ENCODE measurements at places on chromosomes 3 and 15. TPM values are rescaled to one million over a fixed set of nuclear protein-coding genes. Genes with fewer than 3 reads are reported as not detected.
A peak's percentile ranks its signal among the peaks of the same experiment; 100 is the strongest.

CCDC54 gene
- total RNA-seq = not detected

GRCh38 chr3:80395023-80395422, 627.2 kb upstream of the ROBO1 start:
- no peak overlapping the region for H3K4me3 ChIP-seq
- H3K27ac ChIP-seq = no peak overlapping the region
- H3K27me3 ChIP-seq = no peaks in the 10 kb centered on the region

DNA sequence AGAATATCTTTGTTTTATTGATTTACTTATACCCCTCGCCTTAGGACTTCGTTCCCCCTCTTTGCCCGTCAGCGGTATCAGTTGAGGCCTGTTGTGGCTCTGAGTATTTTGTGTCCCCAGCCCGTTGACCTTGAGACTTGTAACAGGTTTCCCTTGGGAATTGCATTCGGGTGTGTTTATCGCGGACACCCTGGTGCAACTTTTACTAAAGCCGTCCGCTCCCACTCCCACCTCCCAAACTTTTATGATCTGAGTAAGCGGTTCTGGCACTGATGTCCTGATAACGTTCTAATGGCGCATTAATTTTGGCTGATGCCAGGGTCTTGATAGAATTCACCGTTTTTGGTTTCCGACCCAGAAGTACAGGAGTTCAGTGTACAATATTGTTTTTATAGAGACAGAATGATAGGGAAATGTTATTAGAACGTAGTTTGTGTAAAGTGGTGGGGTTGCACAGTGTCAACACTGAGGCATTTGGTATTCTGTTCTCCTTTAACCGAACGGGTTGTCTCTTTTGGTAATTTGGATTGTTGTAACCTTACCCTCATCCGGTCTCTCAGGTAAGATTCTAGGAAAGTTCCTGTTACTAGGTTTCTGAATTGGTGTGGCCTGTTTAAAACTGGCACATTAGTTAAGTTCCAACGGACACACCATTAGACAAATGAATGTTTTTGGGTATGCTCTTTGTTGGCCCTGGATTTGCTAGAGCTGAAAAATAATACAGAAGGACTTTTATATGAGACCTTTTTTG, 47.8 kb downstream of the OIP5 start:
- H3K36me3 ChIP-seq = peaks cover 22% of the 10 kb centered on the region
- DNase-seq = peak; percentile 21
- no peaks in the 10 kb centered on the region for H3K27me3 ChIP-seq

DNA sequence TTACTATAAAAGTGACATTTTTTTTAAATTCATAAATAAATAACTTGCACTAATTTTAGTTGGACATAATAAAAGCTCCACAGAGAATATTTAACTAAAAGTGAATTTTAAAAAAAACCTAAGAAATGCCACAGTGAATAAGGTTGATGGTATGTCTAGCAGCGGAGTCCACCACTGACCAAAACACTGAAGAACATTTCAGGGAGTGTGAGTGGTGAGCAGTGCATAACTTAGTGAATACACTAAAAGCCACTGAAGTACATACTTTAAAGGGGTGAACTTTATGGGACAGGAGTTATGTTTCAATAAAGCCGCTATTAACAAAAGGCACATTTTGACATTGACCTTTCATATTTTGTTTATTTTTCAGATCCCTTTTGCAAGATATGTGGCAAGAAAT, 32.3 kb downstream of the SRP14 start:
- no peak for DNase-seq
- no peak overlapping the region for H3K27ac ChIP-seq
- H3K4me3 ChIP-seq = no peak overlapping the region
- no peaks in the 10 kb centered on the region for H3K27me3 ChIP-seq

DNA sequence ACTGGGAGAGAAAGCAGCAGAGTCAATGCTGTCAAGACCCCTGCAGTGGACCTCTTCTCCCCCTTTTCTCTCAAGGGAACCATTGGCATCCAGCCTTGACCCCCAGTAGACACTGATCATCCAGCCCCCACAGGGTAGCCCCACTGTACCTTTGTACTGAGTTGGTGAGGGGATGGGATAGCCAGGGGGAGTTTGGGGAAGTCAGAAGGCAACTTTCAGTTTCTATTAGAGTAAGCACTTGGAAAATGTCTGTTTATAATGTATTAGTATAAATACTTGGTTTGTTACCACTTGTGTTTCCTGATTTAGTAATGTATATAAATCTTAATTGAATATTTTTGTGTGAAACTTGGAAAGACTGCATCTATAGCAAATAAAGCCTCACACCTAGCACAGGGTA, 25.0 kb downstream of the DAG1 start:
- H3K4me1 ChIP-seq = no peaks in the 10 kb centered on the region
- no peaks in the 10 kb centered on the region for H3K36me3 ChIP-seq
- no peak for DNase-seq
- H3K4me3 ChIP-seq = no peak overlapping the region
- H3K27ac ChIP-seq = no peak overlapping the region
- H3K27me3 ChIP-seq = no peaks in the 10 kb centered on the region

GRCh38 chr15:49242820-49243219, 72.8 kb downstream of the GALK2 start:
- no peak for DNase-seq
- H3K4me3 ChIP-seq = no peak overlapping the region
- H3K27me3 ChIP-seq = no peaks in the 10 kb centered on the region
- H3K36me3 ChIP-seq = no peaks in the 10 kb centered on the region
- no peak overlapping the region for H3K27ac ChIP-seq
- peaks cover 2% of the 10 kb centered on the region for H3K4me1 ChIP-seq

- H3K4me1 ChIP-seq = no peaks in the 10 kb centered on the region
- no peaks in the 10 kb centered on the region for H3K36me3 ChIP-seq
- H3K4me3 ChIP-seq = no peak overlapping the region
- H3K27me3 ChIP-seq = no peaks in the 10 kb centered on the region
- no peak for DNase-seq
- H3K27ac ChIP-seq = no peak overlapping the region
These were observed 19.8 kb downstream of the IL1RAP start for GRCh38 chr3:190533511-190534281.

DNA sequence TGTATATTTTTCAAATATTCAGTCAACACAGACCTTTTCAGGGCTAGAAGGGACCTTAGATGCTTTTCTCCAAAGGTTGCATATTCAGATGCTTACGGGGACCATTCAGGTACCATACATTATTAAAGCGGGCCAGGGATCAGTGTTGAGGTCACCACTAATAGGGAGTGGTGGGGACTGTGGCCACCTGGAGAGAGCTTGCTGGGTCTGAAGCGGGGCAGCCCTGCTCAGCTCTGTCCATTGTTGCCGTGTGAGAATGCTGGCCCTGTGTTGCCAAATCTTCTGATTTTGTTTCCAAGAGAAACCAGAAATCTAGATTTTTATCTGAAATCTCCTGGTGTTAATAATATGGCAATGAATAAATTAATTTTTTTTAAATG, 23.7 kb downstream of the ABHD2 start:
- no peak overlapping the region for H3K27ac ChIP-seq
- H3K4me1 ChIP-seq = peaks cover 20% of the 10 kb centered on the region
- no peak for DNase-seq
- no peaks in the 10 kb centered on the region for H3K27me3 ChIP-seq

A4GNT gene
- total RNA-seq = not detected

CSPG5 gene
- 1.7 TPM for total RNA-seq

DNA sequence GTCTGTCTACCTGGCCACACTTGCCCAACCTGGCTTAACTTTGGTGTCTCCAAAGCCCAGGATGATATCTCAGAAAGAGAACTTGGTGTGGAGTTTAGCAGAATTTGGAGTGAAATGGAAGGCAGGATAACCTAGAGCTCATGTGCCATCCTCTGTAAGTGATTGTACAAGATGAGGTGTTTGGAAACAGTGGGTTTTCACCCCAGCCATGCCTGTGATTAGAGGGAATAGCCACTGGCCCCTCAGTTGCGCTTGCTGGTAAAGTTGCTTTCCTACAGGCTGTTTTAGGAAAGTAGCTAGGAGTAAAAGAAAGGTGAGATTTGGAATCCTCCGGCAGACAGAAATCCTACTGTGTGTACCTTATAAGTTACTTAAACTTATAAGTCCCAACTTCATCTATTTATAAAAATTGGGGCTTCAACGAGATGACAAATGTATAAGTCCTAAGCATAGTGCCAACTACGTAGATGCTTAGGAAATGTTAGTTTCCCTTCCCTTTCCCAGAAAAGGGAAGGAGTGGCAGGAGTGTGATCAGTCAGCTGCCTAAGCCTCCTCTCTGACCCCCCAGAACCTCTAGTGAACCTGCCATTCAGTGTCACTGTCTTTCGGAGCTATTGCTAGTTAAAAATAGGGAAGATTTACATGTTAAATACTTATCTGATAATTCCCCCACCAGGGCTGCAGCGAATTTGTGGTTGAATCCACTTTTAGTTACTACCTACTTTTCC, 13.4 kb upstream of the BMF start:
- H3K27ac ChIP-seq = no peak overlapping the region
- peaks cover 5% of the 10 kb centered on the region for H3K4me1 ChIP-seq
- H3K36me3 ChIP-seq = no peaks in the 10 kb centered on the region
- no peak overlapping the region for H3K4me3 ChIP-seq

OXTR gene
- total RNA-seq = 3.9 TPM

GRCh38 chr15:90686435-90687218, 30.5 kb upstream of the BLM start:
- no peak for DNase-seq
- no peaks in the 10 kb centered on the region for H3K36me3 ChIP-seq
- H3K4me3 ChIP-seq = no peak overlapping the region
- no peaks in the 10 kb centered on the region for H3K27me3 ChIP-seq
- H3K27ac ChIP-seq = no peak overlapping the region

GRCh38 chr3:36477655-36478054, 97.4 kb downstream of the STAC start:
- DNase-seq = no peak
- H3K27me3 ChIP-seq = no peaks in the 10 kb centered on the region
- H3K27ac ChIP-seq = no peak overlapping the region
- H3K4me3 ChIP-seq = no peak overlapping the region
- H3K4me1 ChIP-seq = no peaks in the 10 kb centered on the region
- no peaks in the 10 kb centered on the region for H3K36me3 ChIP-seq

GRCh38 chr3:88267441-88267840, 117.7 kb downstream of the C3orf38 start:
- DNase-seq = no peak
- H3K27me3 ChIP-seq = no peaks in the 10 kb centered on the region
- H3K4me3 ChIP-seq = no peak overlapping the region
- H3K36me3 ChIP-seq = no peaks in the 10 kb centered on the region
- H3K4me1 ChIP-seq = no peaks in the 10 kb centered on the region

GRCh38 chr3:167684388-167684993, 30.7 kb upstream of the WDR49 start:
- H3K4me3 ChIP-seq = no peak overlapping the region
- H3K36me3 ChIP-seq = no peaks in the 10 kb centered on the region
- H3K27me3 ChIP-seq = no peaks in the 10 kb centered on the region
- peak; percentile 78 for DNase-seq
- H3K27ac ChIP-seq = no peak overlapping the region
- no peaks in the 10 kb centered on the region for H3K4me1 ChIP-seq

NPAP1 gene
- total RNA-seq = 0.06 TPM

DNA sequence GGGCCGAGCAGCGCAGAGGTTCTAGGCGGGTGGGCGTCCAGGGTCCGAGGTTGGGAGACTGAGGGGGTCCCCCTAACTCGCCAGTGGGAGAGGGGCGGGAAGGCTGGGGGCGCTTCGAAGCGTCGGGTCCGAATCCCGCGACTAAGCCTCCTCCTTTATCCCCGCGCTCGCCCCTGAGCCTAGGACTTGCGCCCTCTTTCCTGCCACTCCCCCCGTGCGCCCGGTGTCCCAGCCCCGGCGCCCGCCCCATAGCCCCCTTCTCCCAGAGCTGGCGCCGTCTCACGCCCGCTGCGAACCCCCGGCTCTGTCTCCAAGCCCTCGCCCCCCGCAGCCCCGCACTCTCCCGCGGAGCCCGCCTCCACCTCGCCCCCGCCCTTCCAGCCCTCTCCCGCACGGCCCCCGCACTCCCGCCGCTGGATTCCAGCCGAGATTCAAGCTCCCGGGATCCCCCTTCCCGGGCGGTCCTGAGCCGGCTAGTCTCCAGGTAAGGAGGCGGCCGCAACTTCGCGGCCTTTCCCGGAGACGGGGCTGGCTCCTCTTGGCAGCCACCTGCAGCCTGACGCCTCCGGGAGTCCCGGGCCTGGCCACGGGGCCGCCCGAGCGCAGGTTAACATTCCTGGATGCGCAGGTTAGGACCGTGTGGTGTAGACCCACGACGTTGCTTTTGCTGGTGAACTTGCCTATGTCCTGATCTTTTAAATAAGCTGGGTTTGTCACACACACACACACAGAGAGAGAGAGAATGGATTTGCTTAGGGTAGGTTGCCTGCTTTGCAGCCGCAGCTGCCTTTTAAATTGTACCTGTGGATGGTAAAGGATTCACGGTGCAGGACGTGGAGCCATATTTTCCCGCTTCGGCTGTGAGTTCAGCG, 563 bp downstream of the PXYLP1 start:
- H3K27me3 ChIP-seq = peaks cover 29% of the 10 kb centered on the region
- peaks cover 12% of the 10 kb centered on the region for H3K4me1 ChIP-seq
- peak overlapping the region; percentile 73 for H3K4me3 ChIP-seq

- no peaks in the 10 kb centered on the region for H3K4me1 ChIP-seq
- H3K27ac ChIP-seq = no peak overlapping the region
- no peaks in the 10 kb centered on the region for H3K36me3 ChIP-seq
- H3K27me3 ChIP-seq = no peaks in the 10 kb centered on the region
These were observed 4.5 kb downstream of the CCR5 start for GRCh38 chr3:46375218-46375617.

GNAT1 gene
- total RNA-seq = not detected

- H3K27me3 ChIP-seq = no peaks in the 10 kb centered on the region
- no peak for DNase-seq
- H3K4me1 ChIP-seq = peaks cover under 1% of the 10 kb centered on the region
- no peaks in the 10 kb centered on the region for H3K36me3 ChIP-seq
- no peak overlapping the region for H3K4me3 ChIP-seq
These were observed 108.4 kb downstream of the CORO2B start for GRCh38 chr15:68687136-68687735.

DNA sequence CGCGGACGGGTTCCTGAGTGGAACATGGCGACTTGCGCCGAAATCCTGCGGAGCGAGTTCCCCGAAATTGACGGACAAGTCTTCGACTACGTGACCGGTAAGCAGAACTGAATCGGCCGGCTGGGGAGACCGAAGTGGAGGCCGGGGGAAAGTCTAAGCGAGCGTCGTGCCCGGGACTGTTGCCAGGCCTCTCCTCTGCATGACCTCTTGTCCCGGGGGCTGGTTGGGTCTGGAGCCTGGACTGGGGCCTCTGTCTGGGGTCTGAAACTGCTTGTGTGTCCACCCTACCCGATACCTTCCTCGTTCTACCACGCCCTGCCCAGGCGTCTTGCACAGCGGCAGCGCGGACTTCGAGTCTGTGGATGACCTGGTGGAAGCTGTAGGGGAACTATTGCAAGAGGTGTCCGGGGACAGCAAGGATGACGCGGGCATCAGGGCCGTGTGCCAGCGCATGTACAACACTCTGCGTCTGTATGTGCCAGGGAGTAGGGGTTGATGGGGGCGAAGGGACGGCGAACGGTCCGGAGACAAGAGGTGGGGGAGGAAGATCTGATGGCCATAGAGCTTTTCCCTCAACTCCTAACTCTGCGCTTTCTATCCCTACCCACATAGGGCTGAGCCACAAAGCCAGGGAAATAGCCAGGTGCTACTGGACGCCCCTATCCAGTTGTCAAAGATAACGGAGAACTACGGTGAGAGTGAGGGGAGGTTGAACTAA, at the start of gene ABCF3:
Gene ABCF3 (plus strand): TSS at position 16 of the 718 bp plus-strand sequence. CDS start 9 bp downstream, at position 25.
- DNase-seq = no peak
- H3K36me3 ChIP-seq = no peaks in the 10 kb centered on the region
- no peaks in the 10 kb centered on the region for H3K27me3 ChIP-seq
- peaks cover 14% of the 10 kb centered on the region for H3K4me1 ChIP-seq
- peak within 1 kb of the TSS; percentile 69 for H3K4me3 ChIP-seq

All from neural progenitor cell (in vitro differentiated cells).